T-helper 9 cell (primary cell): ENCODE measurements at places on chromosomes 5 and 9.
A peak's percentile ranks its signal among the peaks of the same experiment; 100 is the strongest.

GRCh38 chr9:109799141-109799540 is 19.1 kb downstream of the PALM2AKAP2 start:
- no peak for DNase-seq

DNA sequence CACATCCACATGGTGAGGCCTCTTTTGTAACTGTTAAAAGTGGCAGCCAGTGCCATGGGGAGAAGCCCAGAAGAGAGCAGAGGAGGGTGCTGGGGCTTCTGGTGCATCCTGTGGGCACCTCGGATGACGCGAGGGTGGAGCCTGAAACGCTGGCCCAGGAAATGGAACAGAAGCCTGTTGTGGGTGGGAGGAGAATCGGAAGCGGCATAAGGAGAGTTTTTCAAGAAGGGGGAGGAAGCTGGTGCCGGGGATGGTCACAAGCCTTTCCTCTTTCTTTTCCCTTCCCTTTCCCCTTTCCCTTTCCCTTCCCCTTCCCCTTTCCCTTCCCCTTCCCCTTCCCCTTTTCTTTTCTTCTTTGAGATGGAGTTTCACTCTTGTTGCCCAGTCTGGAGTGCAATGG is 12.9 kb downstream of the ANKRD33B start:
- DNase-seq = no peak

DNA sequence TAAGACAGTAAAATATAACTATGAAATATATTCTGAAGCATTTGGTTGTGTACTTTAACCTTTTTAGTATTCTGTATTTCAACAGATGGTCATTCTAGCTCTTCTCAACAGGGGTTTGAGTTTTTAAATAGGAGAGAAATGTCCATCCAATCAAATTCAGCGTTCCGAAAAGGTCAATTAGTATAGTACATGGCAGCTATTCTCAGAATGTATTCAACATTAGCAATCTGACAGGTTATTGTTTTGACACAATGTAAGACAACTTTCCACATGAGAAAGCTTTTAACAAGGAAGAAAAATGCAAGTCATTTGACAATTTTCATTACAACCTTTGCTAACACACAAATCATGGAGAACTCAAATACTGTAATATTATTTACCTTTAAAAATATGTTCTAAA is 996.3 kb upstream of the CDH10 start:
- DNase-seq = no peak

DNA sequence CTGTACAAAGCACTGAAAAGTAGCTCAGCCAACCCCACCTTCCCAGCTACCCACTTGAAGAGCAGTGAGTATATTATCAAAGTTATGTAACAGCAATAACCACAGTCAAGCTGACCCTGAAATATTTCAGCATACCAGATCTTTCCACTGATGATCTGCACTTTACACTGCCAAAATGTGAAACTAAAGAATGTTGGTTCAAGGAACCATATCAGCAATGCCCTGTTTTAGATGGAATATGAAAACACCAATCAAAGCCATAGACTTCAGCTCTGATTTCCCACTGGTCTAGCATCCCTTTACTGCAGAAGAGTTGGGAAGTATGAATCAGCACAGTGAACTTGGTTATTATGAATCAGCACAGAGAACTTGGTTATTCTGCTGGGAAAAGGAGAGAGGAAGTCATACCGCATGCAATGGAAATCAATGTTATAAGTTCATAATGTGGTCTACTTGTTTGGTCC is 20.0 kb downstream of the CEMIP2 start:
- no peak for DNase-seq

- DNase-seq = no peak
Observed at GRCh38 chr5:97142521-97143254, at the start of gene LIX1. Gene LIX1 (minus strand): TSS chr5:97142611. CDS start chr5:97142576, 35 bp downstream.

- DNase-seq = no peak
Observed at GRCh38 chr5:172424111-172424490, 30.2 kb downstream of the SH3PXD2B start.

GRCh38 chr5:107469064-107469463 is 201.7 kb downstream of the EFNA5 start:
- DNase-seq = no peak

DNA sequence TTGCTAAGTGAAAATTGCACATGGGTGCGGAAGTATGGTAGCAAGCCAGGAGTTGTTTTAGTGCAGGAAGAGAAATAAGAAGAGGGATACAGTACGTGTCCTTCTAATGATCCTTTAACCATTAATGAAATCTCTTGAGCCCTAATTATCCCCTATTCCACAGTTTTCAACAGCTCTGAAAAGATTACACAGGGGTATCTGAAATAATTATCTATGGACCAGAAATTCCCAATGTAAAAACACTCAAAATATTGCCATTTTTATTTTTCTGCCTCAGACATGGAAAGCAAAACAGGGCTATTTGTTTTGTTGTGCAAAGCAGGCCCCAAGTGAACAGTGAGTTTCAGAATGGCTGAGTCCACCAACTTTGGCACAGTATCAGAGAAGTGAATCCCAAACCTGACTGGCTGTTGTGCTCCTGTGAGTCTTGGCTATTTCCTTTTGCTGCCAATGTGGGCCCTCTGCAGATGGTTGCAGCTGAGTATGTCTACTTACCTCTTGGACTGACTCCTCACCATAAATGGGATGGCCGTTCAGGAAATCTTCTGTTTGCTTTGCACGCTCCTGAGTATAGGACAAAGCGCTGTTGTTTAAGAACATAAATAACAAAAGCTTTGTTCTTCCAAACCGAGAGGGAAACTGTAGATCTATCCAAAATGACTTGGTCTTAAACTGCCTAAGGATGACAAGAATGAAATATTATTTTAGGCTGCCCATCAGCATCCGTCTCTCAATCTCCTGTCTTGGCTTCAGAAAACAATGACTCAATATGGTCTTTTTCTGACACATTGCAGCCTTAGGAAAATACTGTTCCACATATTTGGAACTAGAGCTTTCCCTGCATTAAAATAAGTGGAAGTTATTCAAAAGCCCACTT is 204.1 kb downstream of the DEPDC1B start:
- DNase-seq = no peak

- no peak for DNase-seq
Observed at GRCh38 chr5:33475706-33476105, 34.9 kb downstream of the TARS1 start.

DNA sequence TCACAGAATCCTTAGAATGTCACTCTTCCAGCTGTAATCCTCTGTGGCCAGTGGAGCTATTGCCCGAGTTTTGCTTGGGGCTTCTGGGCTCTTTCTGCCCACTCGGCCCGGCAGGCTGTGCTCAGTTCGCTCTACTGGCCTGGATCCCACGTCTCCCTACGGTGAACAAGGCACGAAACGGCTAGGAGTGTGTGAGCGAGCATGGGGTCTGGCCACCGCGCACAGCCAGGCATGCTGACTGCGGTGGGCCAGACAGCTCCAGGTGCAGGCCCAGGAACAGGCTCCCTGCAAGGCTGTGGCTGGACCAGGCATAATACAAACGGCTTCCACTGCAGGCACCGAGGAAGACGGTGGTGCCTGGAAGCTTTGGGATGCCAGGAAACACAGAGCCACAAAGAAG is 2035.5 kb upstream of the ACO1 start:
- DNase-seq = no peak

DNA sequence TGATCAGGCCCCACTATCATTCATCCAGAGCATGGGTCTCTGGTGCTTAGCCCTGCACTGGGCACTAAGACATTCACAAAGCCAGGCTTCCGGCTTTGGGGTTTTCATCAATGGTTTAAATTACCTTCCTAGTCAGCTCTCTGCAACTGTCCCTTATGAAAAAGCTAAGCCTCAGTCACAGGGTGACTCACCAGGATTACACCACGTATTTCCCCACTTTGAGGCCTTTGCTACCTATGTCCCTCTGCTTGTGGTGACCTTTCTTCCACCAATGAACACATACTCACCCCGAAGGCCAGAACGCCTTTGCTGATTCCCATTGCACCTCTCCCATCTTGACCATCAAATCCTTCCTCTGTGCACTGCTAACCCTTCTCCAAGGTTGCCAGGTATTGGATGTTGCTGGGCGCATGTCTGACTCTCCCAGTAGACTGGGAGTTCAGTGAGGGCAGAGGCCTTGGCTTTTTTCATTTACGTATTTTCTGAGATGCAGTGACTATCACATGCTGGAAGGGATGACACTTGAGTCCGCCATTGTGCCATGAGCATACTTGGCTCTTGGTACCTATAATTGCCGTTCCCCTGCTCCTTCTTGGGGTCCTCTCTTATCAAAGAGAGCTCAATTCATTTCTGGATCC is 58.7 kb upstream of the TNFSF8 start:
- DNase-seq = no peak

- DNase-seq = no peak
Observed at GRCh38 chr5:102666164-102666946, 88.8 kb upstream of the PAM start.

DNA sequence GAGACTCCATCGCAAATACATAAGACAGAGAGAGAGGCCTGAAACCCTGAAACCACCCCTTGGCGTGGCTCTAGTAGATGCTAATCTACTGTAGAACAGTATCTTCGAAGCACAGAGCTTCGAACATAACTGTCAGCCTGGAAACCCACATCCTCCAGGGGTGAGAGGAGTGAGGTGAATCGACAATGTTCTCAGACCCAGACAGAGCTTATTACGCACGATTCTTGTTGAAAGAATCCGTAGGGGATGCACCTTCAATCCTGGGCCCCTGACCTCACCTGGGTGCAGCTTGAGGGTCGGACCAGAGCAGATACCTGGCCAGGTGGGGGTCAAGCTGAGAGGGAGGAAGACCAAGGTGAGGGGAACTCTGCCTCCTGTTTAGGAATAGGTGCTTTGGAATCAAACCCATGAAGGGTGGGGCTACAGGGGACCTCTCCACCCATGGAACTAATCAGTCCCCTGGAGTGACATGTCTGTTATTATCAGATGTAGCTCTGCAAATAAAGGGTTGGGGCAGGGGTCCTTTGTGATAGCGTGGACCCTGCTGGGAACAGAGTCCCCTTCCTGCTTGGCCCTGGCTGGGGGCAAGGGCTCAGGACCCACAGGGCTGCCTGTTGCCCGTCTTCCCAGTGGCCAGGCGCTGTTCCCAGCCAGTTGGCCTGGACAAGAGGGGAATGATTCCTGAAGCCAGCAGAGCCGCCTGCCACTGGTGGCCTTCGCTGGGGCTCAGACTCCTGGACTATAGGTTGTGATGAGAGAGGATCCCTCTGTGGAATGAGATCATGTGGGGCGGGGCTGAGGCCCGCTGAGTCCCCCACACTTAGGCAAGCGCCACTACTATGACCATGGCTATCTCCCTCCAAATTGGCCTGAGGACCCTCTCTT is 41.2 kb downstream of the DBH start:
- peak; percentile 48 for DNase-seq

- no peak for DNase-seq
Observed at GRCh38 chr9:111959468-111960359, 63.1 kb downstream of the UGCG start.

DNA sequence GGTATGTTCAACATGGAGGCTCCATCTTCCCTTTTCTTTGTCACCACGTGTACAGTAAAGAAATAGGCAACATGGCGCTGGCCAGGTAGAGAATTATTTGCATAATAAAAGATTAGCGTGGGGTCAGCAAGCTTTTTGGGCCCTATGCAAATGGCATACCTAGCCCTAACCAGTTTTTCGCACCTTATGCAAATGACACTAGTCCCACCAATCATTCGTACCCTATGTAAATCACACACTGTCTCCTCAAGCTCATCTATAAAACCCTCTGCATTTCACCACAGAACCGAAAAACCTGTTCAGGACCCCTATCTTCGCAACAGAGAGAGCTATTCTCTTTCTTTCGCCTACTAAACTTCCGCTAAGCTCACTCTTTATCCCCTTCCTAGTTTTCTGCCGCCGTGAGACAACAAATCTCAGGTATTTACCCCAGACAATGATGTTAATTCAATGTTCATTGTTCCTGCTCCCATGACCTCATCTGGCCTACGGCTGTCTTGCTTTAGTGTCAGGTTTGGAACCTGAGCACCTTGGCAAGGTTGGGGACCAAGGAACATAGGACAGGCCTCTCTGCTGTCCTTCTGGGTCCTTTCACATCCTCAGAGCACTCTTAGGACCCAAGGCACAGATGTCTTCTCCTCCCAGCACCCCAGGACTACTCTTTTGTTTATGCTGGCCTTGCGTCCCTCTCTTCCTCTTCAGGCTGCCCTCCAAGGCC is 180.7 kb upstream of the RAI14 start:
- no peak for DNase-seq

DNA sequence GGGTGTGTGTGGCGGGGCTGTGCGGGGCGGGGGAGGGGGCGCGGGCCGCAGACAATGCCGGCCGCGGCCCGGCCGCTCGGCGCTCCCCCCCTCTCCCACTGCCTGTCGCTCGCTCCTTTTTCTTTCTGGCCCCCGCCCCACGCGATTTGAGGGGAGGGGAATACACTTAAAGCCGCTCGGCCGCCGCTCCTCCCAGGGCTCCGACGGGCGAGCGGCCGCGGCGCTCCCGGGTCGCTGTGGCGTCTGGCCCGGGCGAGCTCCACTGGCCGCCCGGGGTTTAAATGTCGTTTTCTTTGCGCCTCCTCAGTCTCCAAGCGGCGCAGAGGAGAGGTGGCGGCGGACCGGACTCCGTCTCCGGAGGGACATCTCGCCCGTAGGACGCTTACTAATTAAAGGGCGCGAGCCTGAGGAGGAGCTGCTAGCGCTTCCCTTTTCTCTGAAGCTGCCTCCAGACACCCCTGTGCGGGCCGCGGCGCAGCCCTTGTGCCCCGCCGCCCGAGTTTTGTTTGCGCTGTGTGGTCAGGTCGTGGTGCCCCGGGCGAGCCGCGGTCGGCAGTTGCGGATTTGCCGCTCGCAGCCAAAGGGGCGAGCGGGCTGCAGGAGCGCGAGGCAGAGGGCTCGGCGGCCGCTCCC is 1.4 kb downstream of the ZSWIM6 start:
- DNase-seq = peak; percentile 15

- no peak for DNase-seq
Observed at GRCh38 chr5:141565826-141566570, 52.8 kb downstream of the DIAPH1 start.

DNA sequence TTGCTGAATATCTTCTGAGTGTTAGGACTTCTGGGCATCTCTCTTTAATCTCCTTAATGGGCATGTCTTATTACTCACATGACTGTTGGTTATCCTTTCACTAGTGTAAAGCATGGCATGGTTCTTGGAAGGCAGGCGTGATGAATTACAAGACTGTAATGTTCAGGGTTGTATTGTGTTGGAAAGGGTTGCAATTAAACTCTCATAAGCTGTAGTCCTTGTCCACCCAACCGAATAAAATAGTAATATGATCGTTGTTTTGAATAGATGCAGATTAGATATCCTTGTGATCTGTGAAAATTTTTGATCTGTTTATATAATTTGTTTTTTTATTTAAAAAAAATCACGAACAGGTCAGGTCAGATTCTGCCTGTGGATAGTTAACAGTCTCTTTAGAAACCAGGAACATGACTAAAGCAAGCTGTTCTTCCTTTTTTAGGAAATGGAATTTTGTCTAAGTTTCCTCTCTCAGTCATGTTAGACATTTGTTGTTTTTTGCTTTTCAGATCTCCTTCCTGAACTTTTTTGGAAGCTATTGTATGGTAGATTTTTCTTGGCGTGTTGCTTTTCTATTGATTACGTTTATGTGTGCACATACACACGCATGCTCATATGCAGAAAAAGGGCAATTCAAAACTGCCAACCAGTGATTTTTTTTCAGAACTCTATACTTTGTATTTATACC is 121.8 kb downstream of the ARHGEF28 start:
- DNase-seq = no peak

- no peak for DNase-seq
Observed at GRCh38 chr9:29613773-29614172, 2040.5 kb upstream of the C9orf72 start.
